ENCODE measurements at places on chromosomes 3 and 15. TPM values are rescaled to one million over a fixed set of nuclear protein-coding genes. Genes with fewer than 3 reads are reported as not detected.

Gene ACP3
- not detected for total RNA-seq

Gene MORC1
- total RNA-seq: not detected

Gene EFL1
- total RNA-seq: 17.4 TPM

Gene MESP2
- total RNA-seq: not detected

Gene ZWILCH
- 11.1 TPM for total RNA-seq

Gene TMEM158
- 2.0 TPM for total RNA-seq

Gene TMEM266
- not detected for total RNA-seq

Gene CELSR3
- total RNA-seq: 0.22 TPM

Gene WDR72
- total RNA-seq: not detected

Gene LRRIQ4
- total RNA-seq: not detected

Gene CD200
- 4.7 TPM for total RNA-seq

Gene BLM
- total RNA-seq: 2.4 TPM

Gene ZNF501
- 4.2 TPM for total RNA-seq

Gene CALML4
- total RNA-seq: 1.4 TPM

Gene MOBP
- total RNA-seq: not detected

Gene SLC38A3
- total RNA-seq: 0.17 TPM

Gene RNF111
- 22.3 TPM for total RNA-seq

Gene ILDR1
- not detected for total RNA-seq

Gene CTXN2
- total RNA-seq: not detected

Gene MUC4
- total RNA-seq: not detected

Gene ABI3BP
- 6.0 TPM for total RNA-seq

Gene GPR160
- 1.2 TPM for total RNA-seq

Gene LYZL4
- total RNA-seq: not detected

Gene TRIM71
- not detected for total RNA-seq

Gene APOD
- 13.5 TPM for total RNA-seq

Gene ERICH6
- total RNA-seq: 0.09 TPM

Gene TOP2B
- total RNA-seq: 113 TPM

Gene GABRA5
- not detected for total RNA-seq

Gene BTLA
- not detected for total RNA-seq

Gene HGD
- total RNA-seq: 0.11 TPM

Gene CDHR4
- not detected for total RNA-seq

Gene CAMK2N2
- total RNA-seq: not detected

Gene SH2D7
- not detected for total RNA-seq

Gene CELF6
- 0.17 TPM for total RNA-seq

Gene SPG11
- total RNA-seq: 37.3 TPM

Gene C2CD4A
- 2.3 TPM for total RNA-seq

Gene STXBP5L
- not detected for total RNA-seq

Gene ZIC1
- not detected for total RNA-seq

Gene SRGAP3
- 0.33 TPM for total RNA-seq

Gene LZTFL1
- total RNA-seq: 13.8 TPM

Gene GP5
- total RNA-seq: 0.22 TPM

Gene FBXO40
- total RNA-seq: not detected

Gene PLSCR4
- 696 TPM for total RNA-seq

Gene CAMK1
- 27.6 TPM for total RNA-seq

Gene GTF2A2
- total RNA-seq: 34.9 TPM

Gene PLA2G4B
- total RNA-seq: 1.8 TPM

Gene BFSP2
- not detected for total RNA-seq

Gene ALDH1A3
- 15.3 TPM for total RNA-seq

Gene TNFAIP8L3
- total RNA-seq: 127 TPM
